ENCODE measurements at places on chromosomes 12 and 14.

DNA sequence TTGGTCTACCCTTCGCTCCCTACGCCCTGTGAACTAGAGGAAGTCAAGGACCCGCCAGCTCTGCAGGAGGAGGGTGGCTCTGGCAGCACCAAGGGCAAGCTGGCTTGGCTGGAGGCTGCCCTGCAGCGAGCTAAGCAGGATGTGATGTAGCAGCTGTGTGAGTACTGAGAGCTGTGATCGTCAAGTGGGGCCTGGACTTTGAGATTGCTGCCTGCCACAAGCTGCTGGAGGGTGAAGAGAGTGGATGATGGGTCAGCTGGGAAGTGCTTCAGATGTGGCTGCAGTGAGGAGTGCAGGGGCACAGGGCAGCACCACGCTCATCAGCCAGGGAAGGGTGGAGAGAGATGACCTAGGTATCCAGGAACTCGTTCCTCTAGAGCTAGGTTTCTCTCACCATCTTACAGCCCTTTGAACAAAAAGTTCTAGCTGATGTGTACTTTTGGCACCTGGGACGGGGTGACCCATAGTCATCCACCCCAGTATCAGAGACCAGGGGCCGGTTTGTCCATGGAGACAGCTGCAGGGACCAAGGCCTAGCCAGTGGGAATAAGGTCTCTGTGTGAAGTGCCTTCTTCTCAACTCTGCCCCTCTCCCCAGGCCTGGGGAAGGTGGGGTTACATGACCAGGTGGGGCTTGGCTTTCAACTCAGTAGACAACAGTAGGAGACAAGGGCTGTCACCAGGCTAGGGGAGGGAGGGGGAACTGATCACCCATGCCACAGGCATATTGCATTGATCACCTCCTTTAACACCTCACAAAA lies 3.2 kb downstream of the KRT86 start:
- DNase-seq, result no peak

- DNase-seq, result peak; percentile 7
These were observed 1.2 kb downstream of the CPSF6 start for GRCh38 chr12:69240631-69240995.

- DNase-seq, result no peak
These were observed 152.2 kb upstream of the HIF1A start for GRCh38 chr14:61542848-61543790.

DNA sequence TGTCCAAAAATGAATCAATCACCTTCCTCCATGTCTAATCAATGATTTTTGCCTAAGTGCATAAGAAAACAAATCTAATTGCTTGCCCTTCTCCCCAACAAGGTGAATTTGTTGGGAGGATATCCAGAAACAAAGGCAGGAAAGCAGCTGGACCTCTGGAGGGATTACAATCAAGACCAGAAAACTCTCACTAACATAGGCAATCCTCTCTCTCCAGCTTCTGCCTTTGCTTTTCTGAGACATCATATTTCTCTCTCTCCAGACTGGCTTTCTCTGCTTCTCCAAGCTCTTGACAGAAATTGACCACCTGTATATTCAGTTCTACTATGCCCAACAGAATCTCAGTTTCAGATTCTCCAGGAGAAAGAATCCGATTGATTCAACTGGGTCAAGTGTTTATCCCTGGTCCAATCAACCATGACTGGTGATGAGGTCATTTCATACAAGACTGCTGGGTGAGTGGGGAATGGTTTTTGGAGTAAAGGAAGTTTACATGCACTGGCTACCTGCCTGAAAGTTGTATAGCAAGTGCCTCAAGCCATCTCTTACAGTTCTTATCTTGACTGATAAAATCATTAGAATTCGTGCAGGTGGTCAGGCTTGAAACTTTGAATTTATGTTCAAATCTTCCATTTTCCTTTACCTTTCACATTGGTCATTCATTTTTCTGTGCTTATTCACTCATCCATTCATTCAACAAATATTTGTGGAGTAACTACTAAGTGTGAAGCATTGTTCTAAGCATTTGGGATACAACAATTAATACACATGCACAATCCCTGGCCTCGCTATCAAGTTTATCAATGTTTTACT lies 22.2 kb upstream of the CFAP54 start:
- no peak for DNase-seq

- no peak for DNase-seq
These were observed 1.0 kb downstream of the SOCS4 start for GRCh38 chr14:55028066-55028465.

- DNase-seq, result peak; percentile 9
These were observed 1183.7 kb upstream of the TMEM132C start for GRCh38 chr12:127083008-127083949.
